Heart left ventricle (tissue), 16 donors: ENCODE measurements at places on chromosomes 12 and 14.

- DNase-seq, result no peak
Measured at GRCh38 chr12:51817027-51817953, 31.2 kb downstream of the FIGNL2 start.

DNA sequence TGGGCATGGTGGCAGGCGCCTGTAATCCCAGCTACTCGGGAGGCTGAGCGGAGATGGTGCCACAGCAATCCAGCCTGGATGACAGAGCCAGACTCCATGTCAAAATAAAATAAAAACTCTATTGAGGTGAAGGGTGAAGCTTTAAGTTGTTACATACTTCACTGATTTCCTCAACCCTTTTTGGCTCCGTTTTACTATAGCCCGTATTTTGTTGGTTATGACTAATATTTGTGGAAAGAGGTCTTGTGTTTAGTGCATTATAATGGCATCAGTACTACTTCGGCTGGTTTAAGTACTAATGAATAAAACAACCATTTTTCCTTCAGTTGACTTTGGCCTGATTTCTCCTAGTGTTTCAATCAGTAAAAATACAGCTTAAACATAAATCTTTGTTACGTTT is 27.0 kb upstream of the SLC2A14 start:
- DNase-seq, result no peak

DNA sequence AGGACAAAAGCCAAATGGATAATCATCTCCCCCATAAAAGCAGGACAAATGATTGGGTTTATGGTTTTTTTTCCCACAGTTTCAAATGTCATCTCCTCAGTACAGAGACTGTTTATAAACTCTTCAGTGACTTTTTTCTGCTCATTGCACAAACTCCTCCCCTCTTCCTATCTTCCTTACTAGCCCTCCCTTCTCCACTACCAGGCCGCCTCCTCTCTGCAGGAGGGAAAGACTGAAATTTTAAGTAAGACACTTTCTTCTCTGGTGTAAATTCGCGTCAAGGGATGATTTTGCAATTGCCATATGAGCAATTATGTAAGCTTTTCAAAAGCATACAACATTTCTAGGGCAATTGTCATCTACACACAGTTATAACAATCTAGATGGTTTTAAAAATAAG is 37.0 kb downstream of the BTG1 start:
- DNase-seq, result peak; percentile 13

DNA sequence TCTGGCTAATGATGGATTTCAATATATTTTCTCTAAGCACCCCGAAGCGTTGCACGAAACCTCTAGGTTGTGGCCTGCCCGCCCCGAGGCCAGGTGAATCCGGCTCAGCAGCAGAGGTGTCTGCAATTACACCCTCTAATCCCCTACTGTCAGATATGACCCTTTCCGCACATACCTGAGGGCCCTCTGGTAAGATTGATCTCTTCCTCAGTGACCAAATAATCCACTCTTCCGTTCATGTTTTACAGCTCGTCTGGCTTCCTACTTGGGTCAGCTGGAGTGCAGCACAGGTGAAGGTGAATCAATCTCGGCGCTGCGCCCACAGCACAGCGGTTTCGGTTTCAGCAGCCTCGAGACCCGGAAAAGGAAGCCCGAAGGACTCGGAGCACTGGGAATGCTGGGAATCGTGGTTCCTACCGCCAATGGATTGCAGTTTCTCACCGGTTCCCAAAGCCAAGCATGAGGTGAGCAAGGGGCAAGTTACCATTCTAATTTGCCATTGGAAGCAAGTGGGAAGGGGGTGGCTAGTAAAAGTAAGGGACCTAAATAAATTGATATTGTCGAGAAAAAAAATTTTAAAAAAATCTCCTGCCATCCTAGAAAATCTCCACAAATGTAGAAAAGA is at the start of gene SYNJ2BP:
Gene SYNJ2BP (minus strand): TSS at position 366 of the 625 bp plus-strand sequence. CDS start 127 bp downstream, at position 239.
- peak; percentile 75 for DNase-seq

DNA sequence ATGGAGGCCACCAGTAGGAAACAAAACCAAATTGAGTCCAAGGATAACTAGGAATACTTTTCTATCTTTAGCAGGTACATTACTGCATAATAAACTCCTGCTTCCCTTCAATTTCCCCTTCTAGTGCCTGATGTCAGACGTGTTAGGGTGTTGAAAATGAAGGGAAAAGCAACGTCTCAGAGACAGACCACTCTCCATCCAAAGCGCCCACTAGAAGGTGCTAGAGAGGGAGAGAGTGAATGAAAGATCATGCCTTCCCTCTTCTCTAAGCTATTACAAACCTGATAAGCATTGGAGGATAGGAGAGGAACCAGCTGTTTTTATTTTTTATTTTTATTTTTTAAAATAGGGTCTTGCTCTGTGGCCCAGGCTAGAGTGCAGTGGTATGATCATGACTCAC is 64.1 kb downstream of the ZNF641 start:
- DNase-seq, result no peak

DNA sequence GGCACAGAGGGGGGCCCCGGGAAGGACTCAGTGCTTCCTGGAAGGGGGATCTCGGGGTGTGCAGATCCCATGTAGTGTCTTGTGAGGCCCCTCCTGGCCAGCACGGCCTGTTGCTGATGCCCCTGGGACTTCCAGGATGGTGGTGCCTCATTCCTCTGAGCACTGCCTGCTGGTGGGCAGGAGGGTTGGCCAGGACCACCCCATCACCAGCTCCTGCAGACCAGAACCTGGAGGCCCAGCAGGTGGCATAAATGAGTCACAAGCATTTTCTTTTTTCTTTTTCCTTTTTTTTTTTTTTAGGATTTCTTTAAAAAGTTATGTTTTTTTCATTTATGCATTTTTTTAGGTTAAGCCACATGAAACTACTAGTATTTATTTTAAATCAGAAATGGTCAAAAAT is 8.0 kb downstream of the MMP17 start:
- DNase-seq, result no peak

GRCh38 chr12:68919581-68920239 is 13.3 kb downstream of the CPM start:
- DNase-seq, result no peak

GRCh38 chr12:27896419-27896990 is 76.0 kb downstream of the PTHLH start:
- DNase-seq, result no peak

- DNase-seq, result no peak
Measured at GRCh38 chr14:58898655-58899316, 261.0 kb downstream of the DACT1 start.

- no peak for DNase-seq
Measured at GRCh38 chr12:126855768-126856167, 1411.2 kb upstream of the TMEM132C start.

DNA sequence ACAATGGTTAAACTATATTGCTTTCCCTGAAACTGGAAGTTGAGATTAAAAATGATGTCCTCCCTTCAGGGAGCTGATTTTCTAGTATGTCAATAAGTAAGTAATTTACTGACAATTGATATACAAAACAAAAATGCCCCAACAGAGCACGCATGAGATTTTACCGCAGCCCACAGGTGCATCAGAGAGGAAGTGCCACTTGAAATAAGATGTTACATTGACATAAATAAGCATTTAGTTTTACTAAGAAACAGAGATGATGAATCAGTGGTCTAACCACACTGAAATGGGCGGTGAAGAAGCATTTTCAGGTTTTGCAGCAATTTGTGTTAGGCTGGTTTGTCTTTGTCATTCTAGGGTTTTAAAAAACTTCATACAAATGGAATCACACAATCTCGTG is 8.8 kb upstream of the CLECL1 start:
- DNase-seq, result no peak

- no peak for DNase-seq
Measured at GRCh38 chr12:132100306-132101065, 43.6 kb downstream of the DDX51 start.

DNA sequence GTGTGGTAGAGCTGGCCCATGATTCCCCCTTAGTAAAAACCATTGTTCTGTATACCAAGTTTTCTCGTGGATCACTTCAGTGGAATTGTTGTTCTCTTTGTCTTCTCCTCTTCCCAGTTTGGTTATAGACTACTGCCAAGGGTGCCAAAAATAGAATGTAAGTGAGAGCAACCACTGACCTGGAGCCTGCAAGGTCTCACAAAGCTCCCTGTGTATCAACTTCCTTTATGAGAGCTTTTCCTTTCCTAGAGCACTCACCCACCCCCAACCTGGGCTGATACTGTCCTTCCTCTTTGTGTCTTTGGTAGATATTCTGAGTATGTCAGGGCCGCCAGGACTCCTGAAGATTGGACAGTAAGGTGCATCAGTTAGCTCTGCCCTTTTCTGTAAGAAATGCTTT is 101.0 kb downstream of the SCN8A start:
- DNase-seq, result no peak

DNA sequence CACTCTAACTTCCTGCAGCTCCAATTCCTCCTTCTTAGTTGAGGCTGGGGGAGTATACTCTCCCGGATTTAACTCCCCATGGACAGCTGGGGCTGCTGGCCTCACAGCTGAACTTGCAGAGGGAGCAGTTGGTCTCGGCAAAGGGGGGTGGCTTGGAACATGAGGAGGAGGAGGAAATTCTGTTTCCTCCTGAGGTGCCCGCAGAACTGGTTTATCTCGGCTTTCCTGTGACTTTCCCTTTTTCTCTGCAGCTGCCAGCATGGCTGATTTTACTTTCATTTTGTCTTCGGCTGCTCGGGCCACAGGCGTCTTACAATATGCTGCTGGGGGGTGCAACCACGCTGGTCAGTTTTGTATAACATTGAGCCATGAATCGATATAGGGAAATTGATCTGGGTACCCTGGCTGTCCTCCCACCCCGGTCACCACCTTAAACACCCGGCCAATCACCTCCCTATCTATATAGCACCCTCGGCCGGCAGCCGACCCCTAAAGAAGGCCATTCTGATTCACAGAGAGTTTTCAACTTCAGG is 1317.6 kb downstream of the TMEM121 start:
- peak; percentile 28 for DNase-seq
